ENCODE measurements at places on chromosomes 7 and 10.

DNA sequence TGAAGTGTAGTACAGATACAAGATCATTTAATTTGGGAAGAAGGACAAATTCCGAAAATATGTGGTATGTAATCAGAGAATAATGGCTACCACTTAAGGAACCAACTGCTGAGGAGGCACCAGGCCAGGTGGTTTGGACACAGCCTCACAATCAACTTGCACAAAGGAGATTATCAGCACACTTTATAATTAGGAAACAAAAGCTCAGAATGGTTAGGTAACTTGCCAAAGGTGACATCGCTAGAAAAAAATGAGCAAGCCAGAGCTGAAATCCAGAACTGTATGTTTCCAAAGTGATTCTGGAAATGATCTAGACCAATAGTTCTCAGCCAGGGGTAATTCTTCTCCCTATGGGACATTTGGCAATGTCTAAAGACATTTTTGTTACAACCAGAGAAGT, 36.6 kb downstream of the ERCC6 start:
- no peak for DNase-seq

DNA sequence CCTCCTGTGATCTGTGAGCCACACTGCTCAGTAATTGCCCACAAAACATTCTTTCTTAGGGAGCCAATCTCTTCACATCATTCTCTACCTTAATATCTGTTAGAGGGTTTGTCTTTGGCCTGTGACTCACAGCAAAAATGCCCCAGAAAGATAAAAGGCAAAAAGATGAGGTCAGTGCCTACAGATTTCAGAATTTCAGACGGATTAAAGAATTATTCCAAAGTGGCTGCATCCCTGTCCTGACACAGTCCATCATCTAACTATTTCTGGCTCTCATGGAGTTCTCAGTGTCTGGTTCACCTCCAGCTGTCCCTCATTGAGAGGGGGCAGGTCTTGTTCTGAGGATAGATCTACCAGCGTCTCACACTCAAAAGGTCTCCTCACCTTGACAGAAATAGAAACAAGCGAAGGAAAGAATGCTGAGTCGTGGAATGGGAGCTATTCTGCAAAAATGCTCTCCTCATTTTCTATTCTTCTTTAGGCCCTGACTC, 138.5 kb upstream of the AOAH start:
- no peak for DNase-seq

- no peak for DNase-seq
Observed at GRCh38 chr10:29609696-29610095, 25.1 kb downstream of the SVIL start.

- peak; percentile 35 for DNase-seq
Observed at GRCh38 chr7:23106057-23106822, 655 bp downstream of the KLHL7 start.

DNA sequence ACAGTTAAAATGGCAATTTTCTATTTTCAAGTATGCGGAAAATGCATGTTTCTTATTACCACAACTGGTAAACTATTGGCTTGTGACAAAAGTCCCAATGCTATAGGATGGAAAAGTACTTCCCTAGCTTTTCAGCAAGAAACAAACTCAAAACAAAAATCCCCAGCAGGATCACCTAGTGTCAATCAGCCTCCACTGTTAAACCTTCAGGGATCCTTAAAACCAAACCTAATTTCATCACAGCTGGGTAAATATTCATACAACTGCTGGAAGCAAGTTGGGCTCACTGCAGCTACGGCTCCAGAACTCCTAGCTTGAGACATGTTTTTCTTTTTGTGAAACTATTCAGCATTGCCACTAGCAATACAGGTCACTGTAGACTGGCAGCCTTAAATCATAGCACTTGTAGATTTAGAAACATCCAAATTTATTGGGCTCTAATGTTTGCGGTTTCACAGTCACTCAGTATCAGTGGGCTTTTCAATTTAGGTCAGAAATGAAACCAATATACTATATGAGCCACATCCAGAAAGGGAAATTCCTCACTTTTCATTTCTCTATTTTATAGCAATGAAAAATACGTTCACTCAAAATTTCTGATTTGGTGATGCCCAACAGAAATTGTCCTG, 145.2 kb upstream of the ANK3 start:
- no peak for DNase-seq

DNA sequence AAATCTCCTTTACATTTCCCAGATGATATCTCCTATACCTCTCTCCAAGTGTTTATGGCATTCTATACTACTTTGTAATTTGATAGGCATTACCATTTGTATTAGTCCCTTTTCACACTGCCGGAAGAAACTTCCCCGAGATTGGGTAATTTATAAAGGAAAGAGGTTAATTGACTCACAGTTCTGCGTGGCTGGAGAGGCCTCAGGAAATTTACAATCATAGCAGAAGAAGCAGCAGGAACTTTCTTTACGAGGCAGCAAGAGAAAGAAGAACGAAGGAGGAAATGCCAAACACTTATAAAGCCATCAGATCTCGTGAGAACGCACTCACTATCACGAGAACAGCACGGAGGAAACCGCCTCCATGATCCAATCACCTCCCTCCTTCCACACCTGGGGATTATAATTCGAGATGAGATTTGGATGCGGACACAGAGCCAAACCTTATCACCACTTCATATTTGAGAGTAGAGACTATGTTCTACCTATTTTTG, 1194.6 kb downstream of the SORCS1 start:
- no peak for DNase-seq

GRCh38 chr7:87316097-87316700, 29.3 kb upstream of the CROT start:
- no peak for DNase-seq
